ENCODE measurements at places on chromosomes 4 and X. TPM values are rescaled to one million over a fixed set of nuclear protein-coding genes. Genes with fewer than 3 reads are reported as not detected.

The MMGT1 gene
- 29.0 TPM for total RNA-seq

The SPANXC gene
- not detected for total RNA-seq

DNA sequence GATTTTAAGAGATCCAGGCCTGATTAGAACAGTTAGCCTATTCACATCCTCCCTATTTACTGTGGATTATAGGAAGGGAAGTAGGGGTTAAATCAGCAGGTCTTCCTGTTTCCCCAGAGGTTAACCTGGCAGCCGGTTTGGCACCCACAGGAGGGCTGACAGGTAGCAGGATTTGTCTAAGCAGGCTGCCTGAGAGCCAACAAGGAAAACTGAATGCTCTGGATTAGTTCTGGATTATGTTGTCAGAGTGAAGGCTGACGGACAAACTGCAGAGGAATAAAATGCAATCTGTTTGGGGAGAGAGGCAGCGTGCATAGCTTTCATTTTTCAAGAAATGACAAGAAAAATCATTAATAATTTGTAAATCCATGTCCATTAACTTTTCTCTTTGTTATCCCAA is 397.1 kb upstream of the FAM241A start:
- no peaks in the 10 kb centered on the region for H3K27me3 ChIP-seq
- DNase-seq: no peak
- H3K36me3 ChIP-seq: no peaks in the 10 kb centered on the region
- H3K4me3 ChIP-seq: no peak overlapping the region
- no peak overlapping the region for H3K27ac ChIP-seq
- no peaks in the 10 kb centered on the region for H3K4me1 ChIP-seq

The HPRT1 gene
- total RNA-seq: 10.8 TPM

DNA sequence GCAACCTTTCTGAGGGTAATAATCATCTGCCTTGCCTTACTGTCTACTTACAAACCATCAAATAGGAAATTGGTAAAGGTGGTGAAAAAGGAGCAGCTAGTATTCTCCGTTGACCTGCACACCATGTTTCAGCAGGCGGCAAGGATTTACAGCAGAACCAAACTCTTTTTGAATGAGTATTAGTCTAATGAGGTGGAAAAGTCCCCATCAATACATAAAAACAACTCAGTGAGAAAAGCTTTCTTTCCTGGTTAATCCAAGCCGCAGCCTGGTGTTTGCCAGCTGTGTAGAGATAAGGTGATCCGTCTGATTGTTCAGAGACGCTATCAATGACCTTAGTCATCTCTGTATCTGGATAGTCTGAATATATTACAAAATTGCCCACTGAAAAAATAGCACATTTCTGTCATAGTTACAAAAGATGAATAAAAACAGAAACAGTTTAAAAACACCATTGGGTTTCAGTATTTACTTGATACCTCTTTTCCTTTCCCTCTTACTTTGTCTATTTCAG is 110.4 kb upstream of the TBC1D9 start:
- H3K27me3 ChIP-seq: no peaks in the 10 kb centered on the region
- H3K36me3 ChIP-seq: no peaks in the 10 kb centered on the region
- H3K4me3 ChIP-seq: no peak overlapping the region
- no peak for DNase-seq
- H3K4me1 ChIP-seq: peaks cover 20% of the 10 kb centered on the region

DNA sequence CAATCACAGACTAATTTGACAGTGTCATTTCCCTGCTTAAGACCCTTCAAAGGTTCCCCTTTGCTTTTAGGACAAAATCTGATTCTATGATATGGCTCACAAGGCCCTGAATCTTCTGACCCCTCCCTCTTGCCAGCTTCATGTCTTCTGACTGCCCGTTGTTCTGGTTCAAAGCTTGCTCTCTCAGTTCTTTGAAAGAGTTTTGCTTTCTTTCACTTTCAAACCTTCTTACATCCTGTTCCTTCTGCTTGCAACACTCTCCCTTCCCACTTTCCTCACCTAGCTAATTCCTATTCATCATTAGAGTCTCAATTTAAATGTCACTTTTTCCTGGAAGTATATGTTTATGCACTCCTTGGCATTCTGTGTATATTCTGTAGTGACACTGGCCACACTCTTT is 299.2 kb downstream of the IDS start:
- H3K27me3 ChIP-seq: no peaks in the 10 kb centered on the region
- no peak overlapping the region for H3K4me3 ChIP-seq
- DNase-seq: no peak
- H3K36me3 ChIP-seq: no peaks in the 10 kb centered on the region
- no peak overlapping the region for H3K27ac ChIP-seq
- no peaks in the 10 kb centered on the region for H3K4me1 ChIP-seq

- no peak overlapping the region for H3K4me3 ChIP-seq
- no peaks in the 10 kb centered on the region for H3K27me3 ChIP-seq
- H3K27ac ChIP-seq: no peak overlapping the region
- H3K36me3 ChIP-seq: no peaks in the 10 kb centered on the region
These were observed 2.7 kb upstream of the PF4V1 start for GRCh38 chr4:73850261-73850970.

DNA sequence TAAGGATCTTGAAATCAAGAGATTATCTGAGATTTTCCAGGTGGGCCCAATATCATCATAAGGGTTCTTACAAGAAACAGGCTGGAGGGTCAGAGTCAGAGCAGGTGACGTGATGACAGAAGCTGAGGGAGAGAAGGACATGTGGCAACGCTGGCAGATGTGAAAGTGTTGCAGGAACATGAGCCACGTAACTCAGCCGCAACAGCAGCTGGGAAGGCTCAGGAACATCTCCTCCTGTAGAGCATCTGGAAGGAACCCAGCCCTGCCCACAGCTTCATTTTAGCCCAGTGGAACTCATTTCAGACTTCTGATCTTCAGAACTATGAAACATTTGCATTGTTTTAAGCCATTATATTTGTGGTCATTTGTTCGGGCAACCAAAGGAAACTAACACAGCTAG is 156.3 kb upstream of the VEGFC start:
- no peaks in the 10 kb centered on the region for H3K27me3 ChIP-seq
- peaks cover 5% of the 10 kb centered on the region for H3K4me1 ChIP-seq
- no peak for DNase-seq

DNA sequence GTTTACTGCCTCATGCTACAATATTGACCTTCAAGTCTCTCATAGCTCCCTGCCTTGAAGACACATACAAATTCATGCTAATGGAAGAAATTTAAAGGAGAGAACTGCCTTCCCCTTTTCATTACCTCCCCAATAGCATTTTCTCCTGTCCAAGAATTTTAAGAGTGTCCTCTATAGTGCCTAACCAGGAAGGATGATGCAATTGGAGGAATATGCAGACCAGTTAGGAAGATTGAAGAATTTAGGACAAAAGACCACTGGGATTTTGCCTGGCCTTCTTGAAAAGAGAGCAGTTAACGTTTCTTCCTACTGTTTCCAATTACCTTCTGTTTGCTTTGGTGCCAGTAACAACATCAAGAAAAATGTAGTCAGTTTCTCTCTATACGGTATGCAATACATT is 443.9 kb downstream of the INPP4B start:
- H3K27ac ChIP-seq: no peak overlapping the region
- H3K36me3 ChIP-seq: no peaks in the 10 kb centered on the region
- H3K4me3 ChIP-seq: no peak overlapping the region
- H3K4me1 ChIP-seq: peaks cover 23% of the 10 kb centered on the region
- H3K27me3 ChIP-seq: no peaks in the 10 kb centered on the region
- DNase-seq: no peak
